ENCODE measurements at places on chromosomes 1 and 21.
A peak's percentile ranks its signal among the peaks of the same experiment; 100 is the strongest.

- DNase-seq, result no peak
Measured at GRCh38 chr1:91604632-91605031, 104.0 kb downstream of the CDC7 start.

- no peak for DNase-seq
Measured at GRCh38 chr1:28173151-28173979, 3.1 kb downstream of the PTAFR start.

DNA sequence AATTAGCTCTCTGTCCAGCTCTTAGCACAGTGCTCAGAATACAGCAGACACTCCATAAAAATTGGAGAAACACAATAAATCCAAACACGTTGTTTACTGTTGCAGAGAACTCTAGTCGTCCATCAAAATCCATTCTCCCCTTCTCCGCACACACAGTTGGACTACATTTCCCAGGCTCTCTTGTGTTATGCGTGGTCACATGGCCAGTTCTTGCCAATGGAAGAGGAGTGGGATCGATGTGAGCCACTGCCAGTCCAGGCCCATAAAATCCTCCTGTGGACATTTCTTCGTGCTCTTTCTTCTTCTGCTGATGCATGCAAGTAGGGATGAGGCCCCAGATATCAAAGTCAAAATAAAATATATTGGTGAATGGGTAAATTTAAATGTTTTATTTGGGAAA lies 114.3 kb upstream of the FMN2 start:
- no peak for DNase-seq

DNA sequence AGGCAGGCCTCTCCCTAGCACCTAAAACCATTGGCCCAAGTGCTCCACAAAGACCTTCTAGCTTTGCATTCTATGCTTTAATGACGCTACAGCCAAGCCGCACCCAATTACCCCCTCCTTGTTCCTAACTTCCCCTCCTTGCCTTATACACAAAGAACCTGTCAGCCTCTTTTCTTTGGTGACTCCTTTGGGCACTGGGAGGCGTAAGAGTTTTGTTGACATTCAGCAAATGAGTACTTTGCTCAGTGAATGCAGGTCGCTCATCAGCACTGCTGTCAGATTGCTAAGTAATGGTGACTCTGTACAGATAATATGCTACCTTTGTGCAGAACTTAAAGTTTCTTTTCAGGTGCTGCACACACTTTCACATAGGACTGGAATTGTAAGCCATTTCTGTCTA lies 187.6 kb upstream of the FAM78B start:
- DNase-seq, result no peak

DNA sequence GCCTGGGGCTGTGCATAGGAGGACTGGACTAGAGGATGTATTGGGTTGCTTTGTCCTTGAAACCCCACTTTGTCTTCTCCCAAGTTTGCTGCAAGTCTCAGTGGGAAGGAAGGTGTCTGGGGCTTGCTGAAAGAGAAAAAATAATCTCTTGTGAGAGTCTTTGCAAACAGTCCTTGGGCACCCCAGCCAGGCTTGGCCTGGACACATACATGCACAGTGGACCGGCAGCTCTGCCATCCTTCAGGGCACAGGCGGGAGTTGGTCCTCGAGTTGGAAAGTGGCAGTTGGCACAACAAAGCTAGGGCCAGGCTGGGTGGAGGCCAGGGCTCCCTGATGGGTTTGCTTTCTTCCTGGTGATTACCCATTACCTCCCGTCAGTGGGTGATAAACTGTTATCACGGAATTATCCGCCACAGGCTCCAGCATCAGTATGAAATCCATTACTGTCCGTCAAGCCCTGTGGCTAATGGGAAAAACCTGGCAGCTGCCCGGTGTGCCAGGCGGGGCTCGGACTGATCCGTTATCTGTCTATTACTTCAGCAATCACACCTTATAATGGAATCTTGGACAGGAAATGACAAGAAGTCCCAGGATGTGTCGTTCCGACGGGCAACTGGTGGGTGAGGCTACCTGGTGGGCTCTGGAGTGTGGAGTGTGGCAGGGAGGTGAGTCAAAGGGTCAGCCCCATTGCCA lies 265.7 kb downstream of the GRIK3 start:
- no peak for DNase-seq

DNA sequence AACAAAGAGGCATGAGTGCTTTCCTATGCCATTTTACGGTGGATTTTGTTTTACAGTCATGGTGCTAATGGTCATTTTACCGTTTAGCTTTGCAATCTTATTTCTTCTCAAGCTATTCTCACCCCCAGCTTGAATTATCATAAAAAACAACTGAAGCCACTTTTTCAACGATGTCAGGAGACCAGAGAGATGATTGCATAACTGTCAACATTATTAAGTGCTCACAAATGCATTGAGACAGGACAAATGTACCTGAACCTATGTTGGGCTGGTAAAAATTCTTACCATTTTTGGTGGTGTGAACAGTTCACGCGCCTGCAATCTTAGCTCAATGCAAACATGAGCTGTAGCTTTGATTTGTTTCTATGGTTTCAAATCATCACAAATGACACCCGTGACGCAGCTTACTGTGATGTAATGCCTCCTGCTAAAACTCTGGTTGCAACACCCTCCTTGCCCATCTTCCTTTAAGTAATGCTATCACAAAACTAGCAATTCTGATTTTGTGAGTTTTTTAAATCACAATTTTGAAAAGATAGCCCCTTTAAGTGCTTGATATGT lies 104.4 kb downstream of the UCHL5 start:
- DNase-seq, result no peak

DNA sequence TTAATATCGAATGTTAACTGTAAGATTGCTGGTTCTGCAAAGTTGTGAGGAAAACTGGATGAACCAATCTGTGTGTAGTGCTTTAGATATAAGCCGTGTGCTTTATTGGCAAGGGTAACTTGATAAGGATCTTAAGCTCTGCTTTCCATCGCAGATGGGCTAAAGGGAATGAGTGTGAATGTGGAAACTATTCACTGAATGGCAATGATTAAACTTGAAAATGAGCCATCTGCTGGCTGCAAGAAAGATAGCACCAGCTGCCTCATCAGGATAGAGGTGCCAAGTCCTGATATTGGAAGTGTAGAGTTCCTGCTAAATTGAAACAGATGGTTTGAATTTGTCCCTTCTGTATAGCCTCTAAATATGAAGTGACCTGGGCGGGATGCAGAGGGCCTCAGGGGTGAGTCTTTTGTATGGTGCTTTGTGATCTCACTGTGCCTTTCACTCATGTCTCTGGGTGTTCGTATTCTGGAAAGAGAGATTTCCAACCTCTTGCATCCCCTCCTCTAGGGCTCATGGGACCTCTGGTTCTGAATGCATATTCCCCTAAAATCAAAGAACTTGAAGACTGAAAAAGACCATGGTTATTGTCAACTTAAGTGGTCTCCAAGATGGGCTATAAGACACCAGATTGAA lies 9.2 kb downstream of the FCRL3 start:
- no peak for DNase-seq

GRCh38 chr1:39754026-39754570 lies 15.4 kb downstream of the PPIE start:
- DNase-seq, result no peak

GRCh38 chr1:224594360-224594759 lies 21.8 kb upstream of the CNIH3 start:
- no peak for DNase-seq

- DNase-seq, result no peak
Measured at GRCh38 chr1:31036749-31037500, 28.6 kb downstream of the PUM1 start.

DNA sequence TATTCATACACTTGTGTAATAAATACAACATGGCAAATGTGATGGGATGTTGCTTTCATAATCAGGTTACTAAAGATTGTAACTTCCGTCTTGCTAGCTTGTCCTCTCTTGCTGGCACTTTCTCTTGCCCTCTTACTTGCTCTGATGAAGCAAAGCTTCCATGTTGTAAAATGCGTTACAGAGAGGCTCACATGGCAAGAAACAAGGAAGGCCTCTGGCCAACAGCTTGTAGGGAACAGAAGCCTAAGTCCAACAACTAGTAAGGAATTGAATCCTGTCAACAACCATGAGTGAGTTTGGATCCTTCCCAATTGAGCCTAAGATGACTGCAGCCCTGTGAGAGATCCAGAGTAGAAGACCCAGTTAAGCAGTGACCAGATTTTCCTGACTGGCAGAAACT lies 15.4 kb downstream of the TMED5 start:
- no peak for DNase-seq

GRCh38 chr1:163410073-163410999 lies 88.6 kb downstream of the NUF2 start:
- DNase-seq, result peak; percentile 84

- no peak for DNase-seq
Measured at GRCh38 chr1:192476802-192477298, 98.7 kb upstream of the RGS1 start.

- no peak for DNase-seq
Measured at GRCh38 chr1:173409613-173410012, 67.5 kb upstream of the PRDX6 start.

DNA sequence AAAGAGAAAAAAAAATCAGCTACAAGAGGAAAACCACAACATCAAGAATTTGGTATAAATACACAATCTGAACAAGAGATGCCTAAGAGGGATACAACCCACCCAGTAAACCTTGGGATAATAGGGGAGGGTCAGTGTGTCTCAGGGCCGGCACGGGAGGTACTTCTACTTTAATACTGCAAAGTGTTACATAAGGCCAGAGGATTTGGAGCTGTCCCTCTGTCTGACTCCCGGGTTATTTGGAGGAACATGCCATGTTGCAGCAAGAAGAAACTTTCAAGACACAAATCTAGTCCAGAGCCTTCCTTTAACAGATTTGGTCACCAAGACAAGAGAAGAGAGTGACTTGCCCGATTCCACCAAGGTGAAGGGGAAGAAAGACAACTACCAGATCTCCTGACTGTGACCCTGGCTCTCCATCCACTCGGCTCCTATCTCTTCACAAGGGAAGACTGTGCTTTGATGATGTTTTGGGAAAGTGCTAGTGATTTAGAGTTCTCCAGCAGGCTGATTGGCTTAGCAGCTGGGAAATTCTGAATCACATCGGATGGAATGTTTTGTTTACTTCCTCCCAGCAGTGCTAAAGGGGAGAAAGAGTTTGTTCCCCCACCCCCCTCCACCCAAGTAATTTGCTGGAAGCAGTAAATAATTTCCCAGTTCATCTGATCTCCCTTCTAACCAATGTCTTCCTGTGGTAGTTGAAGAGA lies 29.3 kb downstream of the SGIP1 start:
- no peak for DNase-seq

- DNase-seq, result no peak
Measured at GRCh38 chr1:13675151-13675651, 24.8 kb upstream of the PRDM2 start.

DNA sequence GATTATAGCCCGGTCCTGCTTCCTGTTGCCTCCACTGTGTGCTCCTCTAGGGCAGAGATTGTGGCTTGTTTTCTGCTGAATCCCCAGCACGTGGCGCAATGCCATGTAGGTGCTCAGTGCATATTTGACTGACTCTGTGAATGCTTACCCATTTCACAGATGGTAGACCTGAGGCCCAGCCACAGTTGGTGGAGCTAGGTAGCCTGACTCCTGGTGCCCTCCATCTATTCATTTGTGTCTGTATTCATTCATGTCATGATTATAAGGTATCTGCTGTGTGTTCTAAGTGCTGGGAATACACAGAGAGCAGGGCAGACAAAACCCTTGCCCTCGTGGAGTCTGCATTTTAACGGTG lies 22.5 kb downstream of the TNFRSF1B start:
- DNase-seq, result no peak

DNA sequence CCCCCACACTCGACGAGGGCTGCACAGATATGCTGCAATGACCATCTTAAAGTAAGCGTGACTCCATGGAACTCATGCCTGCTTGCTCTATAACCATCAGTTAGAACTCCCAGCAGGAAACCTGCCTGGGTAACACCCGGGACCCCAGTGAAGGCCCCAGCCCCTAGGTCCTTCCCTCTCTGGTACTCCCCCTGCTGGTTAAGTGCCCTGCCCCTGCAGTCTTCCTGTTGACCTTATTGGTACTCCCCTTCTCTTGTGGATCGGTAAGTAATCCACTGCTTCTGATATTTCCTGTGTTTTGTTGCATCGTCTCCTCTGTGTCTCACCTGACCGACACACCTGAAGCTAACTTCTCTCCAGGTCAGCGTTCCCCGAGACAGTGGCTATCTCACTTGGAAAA lies 104.8 kb upstream of the COG2 start:
- DNase-seq, result no peak

Measured in NCI-H1436 (cell line).